ENCODE measurements at places on chromosomes 12 and 14.

DNA sequence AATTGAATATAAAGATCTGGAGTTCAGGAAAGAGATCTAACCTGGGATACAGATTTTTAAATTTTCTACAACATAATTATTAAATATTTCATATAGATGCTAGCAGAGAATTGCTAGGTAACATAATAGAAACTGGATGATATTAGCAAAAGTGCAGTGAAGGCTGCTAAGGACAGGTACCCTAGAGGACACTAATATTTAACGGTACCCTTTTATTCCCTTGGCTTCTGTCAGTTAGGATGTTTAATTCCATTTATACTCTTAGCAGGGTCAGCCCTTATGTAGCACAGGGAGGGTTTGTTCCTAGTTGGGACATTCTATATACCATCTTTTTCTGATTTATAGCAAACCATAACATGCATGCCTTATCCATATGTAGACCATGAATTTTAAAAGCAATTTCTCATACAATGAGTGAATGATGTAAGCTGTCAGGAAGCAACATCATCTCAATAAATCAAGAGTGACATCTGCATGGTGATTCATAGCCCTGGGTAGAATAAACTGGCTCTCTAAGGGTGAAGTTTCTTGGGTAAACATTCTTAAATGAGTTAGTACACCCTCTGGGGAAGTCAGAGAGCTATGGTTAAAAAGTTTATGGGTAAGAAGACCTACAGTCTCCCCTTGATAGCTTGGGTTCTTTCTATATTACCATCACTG, 404.4 kb upstream of the MGAT4C start:
- no peak for DNase-seq

DNA sequence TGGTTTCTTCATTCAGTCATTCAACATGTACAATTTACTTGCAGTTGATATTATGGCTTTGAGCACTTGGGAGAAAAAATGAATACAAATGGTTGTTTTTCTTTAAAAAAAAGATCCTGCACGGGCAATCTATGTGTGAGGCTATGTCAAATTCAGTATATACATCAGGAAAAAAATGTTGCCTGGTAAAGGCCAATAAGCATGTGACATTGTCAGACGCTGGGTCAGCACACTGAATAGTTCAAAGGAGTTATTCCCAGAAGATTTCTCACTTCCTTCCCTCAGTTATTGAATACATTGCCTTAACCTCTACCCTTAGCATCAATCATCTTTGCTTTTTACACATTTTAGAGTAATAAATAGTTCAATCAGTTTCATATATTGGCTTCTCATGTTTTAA, 319.2 kb downstream of the NUAK1 start:
- no peak for DNase-seq

GRCh38 chr12:89859508-89860220, 151.0 kb upstream of the ATP2B1 start:
- no peak for DNase-seq

DNA sequence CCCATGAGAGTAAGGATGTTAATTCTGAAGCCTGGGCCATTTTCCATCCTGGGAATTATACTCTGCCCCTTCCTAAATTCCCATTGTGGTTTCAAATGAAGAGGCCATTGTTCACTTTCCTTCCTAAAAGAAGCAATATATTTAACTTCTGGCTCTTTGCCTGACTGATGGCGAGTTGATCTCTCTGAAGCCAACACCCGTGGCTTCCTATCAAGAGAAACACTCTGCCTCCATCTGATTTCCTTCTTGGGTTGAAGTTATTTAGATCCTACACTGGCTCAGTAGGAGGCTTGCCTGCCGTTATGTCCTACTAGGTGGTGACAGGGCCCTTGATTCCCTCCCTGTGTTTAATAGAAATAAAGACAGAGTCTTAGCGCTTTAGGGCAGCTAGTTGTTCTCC, 97.4 kb downstream of the PRKCH start:
- DNase-seq: no peak

GRCh38 chr12:50723865-50724264, 40.0 kb upstream of the ATF1 start:
- DNase-seq: no peak

DNA sequence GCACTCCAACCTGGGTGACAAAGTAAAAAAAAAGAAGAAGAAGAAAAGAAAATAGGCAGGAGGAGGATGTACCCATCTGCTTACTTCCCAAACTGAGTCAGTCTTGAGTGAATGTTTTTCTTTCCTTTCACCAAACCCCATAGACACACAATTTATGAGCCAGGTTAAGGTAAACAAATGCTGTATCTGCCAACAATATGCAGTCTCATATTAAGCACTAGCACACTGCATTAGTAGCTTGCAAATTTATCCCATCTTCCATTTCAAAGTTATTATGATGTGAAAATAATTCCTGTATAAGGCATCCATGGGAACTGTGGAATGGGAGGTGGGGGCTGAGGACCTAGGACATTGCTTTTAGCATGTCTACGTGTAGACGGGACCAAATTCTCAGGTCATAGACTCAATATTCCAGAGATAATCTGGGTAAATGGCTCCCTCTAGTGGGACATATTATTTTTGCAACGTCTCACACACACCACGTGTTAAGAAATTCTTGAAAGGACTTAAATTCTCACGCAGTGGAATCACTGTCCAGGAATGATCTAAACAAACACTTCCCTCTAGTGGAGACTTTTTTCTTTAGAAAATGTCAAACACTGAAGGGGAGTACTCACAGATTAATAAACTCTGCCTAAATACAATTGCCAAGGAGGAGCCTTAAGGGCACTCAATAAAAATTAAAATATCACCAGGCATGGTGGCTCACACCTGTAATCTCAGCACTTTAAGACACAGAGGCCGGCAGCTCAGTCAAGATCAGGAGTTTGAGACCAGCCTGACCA, 17.1 kb upstream of the OR10P1 start:
- DNase-seq: peak; percentile 98

DNA sequence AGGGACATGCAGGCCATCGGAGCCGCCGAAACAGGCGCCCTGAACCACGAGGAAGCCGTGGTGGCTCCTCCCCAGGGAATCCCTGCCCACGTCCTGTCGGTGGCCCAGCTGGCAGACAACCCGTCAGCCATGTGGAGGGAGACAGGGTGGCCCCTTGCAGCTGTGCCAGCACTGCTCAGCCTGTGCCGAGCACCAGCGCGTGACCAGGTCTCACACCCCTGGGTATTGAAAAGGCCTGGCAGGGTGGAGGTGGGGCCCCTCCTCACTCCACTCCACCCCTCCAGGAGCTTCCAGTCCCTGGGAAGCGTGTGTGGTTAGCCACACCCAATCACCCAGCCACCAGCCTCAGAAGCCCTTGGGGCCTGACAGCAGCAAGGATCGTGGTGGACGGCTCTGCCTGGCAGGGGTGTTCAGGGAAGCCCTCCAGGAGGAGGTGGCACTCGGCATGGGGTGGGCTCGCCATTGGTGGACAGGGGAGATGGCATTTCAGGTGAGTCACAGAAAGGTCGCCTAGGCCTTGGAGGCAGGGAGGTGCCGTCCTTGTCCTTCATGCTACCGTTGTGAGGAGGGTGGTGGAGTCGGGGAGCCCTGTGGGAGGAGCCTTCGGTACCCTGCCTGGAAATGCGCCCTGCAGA, 12.3 kb upstream of the DLK1 start:
- DNase-seq: peak; percentile 22

All from inflammatory macrophage (primary cell).